ENCODE measurements at places on chromosomes 7 and 10.

DNA sequence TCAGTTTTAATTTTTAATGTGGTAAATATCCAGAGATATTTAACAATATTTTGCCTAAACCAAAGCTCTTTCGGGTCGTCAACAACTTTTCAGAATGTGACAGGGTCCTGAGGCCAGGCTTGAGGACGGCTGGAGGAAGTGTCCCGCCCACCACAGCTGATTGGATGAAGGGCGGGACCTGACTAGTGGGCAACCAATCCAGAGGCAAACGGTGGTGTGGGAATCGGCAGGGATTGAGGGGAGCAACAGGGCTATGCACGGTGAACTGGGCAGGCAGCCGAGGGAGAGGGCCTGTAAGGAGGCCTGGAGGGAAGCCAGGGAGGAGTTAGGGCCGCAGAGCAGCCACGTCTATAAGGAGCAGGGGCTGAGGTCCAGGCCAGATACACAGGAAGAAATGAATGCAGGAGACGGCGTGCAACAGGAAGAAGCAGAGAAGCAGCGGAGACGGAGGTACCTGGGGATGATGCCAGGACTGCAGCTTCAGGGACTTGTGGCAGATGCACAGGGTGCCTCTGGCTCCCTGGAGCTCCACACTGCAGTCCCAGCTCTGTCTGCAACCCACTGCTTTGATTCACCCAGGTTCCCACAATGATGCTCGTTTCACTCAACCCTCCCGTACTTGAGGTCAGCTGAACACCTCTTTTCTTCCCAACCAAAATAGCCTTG lies 46.1 kb upstream of the ZMIZ1 start:
- DNase-seq, result peak; percentile 50

- DNase-seq, result no peak
Measured at GRCh38 chr7:73678862-73679261, 4.4 kb downstream of the DNAJC30 start.

DNA sequence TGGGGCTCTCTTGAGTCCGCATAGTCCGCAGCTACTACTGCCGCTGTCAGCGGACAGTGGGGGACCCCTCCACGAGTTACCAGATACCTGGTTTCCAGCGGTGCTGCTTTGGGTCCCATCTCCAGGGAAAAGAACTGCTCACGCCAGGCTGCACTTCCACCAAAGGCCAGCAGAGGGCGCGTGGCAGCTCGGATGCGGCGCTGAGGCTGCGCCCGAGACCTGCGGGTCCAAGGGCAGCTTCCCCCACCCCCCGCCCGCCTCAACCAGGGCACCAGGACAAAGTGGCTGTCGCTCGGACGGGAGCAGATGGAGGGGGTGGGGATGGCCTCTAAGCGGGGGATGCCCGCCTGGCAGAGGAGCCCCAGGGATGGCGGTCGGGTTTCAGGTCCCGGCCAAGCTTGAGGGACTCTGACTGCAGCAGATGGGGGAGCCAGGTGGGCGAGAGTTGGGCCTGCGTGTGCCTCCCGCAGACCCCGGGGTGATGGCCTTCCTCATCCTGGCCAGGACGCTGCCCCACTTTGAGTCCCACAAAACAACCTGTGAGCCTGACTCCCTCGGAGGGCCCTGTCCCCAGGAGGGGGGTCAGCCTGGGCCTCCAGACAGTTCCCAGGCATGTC lies 23.8 kb upstream of the ZNF735 start:
- no peak for DNase-seq

- DNase-seq, result no peak
Measured at GRCh38 chr7:74655324-74655723, 2.2 kb upstream of the GTF2I start.

DNA sequence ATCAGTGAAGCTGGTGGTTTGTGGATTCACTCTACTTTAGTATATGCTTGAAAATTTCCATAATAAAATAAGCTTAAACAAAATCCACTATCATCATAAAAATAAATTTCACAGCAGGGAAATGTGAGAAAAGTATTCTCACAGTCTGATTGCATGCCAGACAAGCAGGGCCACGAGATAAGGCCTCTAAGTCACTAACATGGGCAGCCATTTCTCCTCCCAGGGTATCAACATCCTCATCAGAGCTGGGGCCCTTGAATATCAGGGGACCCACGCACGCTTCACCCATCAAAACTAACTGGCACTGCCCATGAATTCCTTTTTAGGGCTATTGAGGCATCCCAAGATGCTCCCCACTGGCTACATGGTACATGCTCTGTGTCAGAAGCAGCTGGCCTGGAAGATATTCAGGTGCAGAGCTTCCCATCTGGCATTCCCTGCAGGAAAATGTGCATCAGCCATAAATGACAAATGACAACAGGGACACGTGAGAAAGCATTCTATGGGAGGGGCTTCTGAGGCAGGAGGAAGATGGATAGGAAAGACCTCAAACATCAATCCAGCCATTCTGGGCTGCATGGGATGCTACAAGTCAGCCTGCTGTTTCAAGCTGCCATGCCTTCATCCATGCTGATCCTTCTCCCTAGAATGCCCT lies 17.4 kb downstream of the CCDC6 start:
- DNase-seq, result no peak

DNA sequence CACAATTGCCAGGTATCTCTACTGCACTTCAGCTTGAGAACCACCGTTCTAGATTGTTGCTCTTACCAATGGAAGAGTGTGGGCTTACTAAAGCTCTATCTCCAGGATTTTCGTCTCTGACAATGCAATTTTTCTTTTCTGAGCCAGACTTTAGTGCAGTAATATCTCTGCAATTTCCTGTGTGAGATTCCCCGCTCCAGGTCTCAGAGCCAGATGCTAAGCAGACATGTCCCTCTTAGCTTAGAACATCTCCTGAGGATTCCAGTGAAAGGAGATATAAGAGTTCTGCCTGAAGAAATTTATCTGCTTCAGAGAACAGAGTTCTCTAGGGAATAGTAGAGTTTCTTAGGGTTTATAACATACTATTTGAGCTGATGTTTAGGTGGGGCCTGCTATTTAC lies 82.0 kb downstream of the SND1 start:
- DNase-seq, result no peak

- DNase-seq, result no peak
Measured at GRCh38 chr10:68163735-68164134, 54.4 kb downstream of the MYPN start.

GRCh38 chr7:143362131-143363015 lies at the start of gene FAM131B:
FAM131B (minus strand) TSS chr7:143362713; CDS start chr7:143362603, 110 bp downstream.
- peak; percentile 83 for DNase-seq

GRCh38 chr10:78457804-78458482 lies 424.3 kb downstream of the RPS24 start:
- DNase-seq, result no peak

- DNase-seq, result no peak
Measured at GRCh38 chr10:101110856-101111523, 20.1 kb upstream of the TLX1 start.

GRCh38 chr10:102280397-102281101 lies 35.2 kb downstream of the GBF1 start:
- DNase-seq, result no peak

- no peak for DNase-seq
Measured at GRCh38 chr7:141693082-141693481, 8.9 kb downstream of the DENND11 start.

GRCh38 chr10:61899997-61900828 lies 1.3 kb upstream of the ARID5B start:
- DNase-seq, result peak; percentile 57

- DNase-seq, result no peak
Measured at GRCh38 chr7:43076189-43076605, 36.2 kb upstream of the HECW1 start.

- no peak for DNase-seq
Measured at GRCh38 chr10:61974601-61975390, 73.3 kb downstream of the ARID5B start.

GRCh38 chr10:78450807-78451485 lies 417.3 kb downstream of the RPS24 start:
- DNase-seq, result no peak

- peak; percentile 81 for DNase-seq
Measured at GRCh38 chr7:152464312-152465118, 28.7 kb upstream of the KMT2C start.

GRCh38 chr7:41899823-41900433 lies 197.0 kb upstream of the INHBA start:
- DNase-seq, result no peak

DNA sequence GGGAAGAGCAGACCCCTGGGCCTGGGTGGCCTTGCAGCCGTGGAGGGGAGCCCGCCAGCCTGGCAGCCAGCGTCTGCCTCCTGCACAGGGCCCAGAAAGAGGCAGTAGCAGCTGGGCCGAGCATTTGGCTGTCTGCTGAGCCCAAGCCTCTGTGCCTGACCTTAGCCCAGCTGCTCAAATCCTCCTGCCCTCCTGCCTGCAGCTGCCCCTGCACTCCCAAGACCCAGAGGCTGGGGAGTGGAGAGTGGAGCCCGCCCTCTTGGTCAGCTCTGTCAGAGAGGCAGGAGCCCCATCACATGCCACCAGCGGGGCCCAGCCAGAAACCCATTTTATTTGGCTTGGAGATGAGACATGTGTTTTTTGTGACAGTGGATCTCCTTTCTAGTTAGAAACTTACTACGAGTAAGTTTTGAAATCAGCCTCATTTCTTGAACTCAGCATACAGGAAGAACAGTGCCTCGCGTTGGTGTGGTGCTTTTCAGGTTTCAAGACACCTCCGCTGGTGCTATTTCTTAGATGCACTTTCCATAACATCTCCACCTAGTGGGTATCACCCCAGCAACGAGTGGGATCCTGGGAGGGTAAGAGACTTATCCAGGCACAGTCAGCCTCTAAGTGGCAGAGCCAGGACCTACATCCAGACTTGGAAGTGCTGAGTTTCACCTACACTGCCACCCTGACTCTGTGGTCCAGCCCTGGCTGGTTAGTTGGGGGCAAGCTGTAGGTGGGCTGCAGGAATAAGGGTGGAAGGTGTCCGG lies 477.1 kb downstream of the RPS24 start:
- DNase-seq, result peak; percentile 41

GRCh38 chr7:78924581-78924980 lies 528.9 kb downstream of the MAGI2 start:
- DNase-seq, result peak; percentile 57

GRCh38 chr7:37083311-37084096 lies 359.2 kb upstream of the AOAH start:
- no peak for DNase-seq

DNA sequence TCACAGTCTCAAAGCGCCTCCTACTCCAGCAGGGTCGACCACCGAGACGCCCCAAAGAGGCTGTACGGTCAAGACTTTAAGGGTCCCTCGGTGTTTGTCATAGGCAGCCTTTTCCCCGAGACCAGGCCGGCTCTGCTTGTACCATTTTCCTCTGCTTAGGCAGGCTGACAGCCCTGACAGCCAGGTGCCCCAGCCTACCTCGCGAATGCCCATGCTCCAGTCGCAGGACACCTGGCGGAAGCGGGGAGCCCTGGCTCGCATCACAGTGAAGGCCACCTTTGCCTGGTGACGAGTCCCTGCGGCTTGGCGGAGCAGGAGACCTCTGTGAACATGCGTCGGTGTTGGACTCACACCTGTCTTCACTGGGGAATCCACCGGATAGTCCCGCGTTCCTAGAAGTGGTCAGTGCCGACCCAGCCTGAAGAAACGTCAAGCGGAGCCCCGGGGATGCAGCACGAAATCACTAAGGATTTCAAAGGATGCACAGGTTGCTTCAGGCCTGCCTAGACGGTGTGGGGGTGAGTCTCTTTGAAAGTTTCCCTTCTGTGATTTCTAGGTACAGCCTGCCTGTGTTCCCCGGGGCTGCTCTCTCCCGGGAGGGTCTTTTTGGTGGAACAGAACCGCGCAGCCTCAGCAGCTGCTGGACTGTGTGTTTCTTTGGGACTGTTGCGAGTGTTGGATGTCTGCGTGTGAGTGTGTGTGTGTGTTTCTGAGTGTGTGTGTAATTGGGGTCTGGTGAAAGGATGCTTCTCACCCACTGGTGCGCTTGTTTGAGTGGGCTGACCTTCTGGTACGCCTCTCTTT lies 30.5 kb upstream of the ZNF273 start:
- no peak for DNase-seq

- no peak for DNase-seq
Measured at GRCh38 chr10:14530465-14530864, 199.7 kb upstream of the FRMD4A start.

DNA sequence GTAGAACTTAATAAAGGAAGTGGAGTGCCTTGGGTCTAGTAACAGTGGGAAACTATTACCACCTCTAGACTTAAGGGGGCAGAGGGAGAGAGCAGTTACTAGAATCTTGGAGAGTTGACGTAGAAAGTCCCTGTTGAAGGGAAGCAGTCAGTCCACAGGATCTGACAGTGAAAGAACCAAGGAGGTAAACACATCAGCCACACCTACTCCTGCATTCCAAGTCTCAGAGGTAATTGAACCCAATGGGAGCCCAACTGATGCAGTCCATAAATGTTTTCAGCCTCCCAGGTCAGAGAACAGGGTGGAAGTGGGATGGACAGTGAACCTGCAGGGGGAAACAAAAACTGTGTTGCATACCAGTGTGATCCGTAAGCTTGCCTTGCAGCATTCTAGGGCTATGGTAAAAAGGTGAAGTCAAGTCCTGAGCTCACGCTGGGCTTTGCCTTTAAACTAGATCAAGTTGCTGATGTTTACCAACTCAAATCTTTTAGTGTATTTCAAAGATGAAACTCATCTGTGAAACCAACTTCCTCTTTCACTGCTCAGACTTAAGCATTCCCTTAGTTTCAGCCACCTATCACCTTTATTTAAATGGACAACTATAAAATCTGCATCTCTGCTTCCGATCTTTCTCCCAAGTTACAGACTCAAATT lies 57.2 kb downstream of the SLC16A12 start:
- DNase-seq, result peak; percentile 11

DNA sequence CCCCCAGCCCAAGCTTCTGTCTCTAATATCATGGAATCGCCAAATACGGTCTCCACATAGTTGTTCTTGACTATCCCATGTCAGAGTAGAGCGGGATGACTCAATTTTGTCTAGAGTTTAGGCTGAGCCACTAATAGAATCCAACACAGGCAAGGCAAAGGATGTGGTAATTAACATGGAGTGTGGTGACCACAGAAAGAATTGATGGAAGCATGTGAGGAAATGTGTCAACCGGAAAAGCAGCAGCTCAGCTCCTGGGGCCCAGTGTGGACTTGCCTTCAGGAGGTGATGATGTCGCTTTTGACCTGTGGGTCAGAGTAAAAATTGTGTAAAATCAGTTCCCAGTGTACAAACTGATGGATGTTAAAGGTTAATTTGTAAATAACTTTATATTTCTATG lies 139.3 kb upstream of the KLF6 start:
- no peak for DNase-seq

DNA sequence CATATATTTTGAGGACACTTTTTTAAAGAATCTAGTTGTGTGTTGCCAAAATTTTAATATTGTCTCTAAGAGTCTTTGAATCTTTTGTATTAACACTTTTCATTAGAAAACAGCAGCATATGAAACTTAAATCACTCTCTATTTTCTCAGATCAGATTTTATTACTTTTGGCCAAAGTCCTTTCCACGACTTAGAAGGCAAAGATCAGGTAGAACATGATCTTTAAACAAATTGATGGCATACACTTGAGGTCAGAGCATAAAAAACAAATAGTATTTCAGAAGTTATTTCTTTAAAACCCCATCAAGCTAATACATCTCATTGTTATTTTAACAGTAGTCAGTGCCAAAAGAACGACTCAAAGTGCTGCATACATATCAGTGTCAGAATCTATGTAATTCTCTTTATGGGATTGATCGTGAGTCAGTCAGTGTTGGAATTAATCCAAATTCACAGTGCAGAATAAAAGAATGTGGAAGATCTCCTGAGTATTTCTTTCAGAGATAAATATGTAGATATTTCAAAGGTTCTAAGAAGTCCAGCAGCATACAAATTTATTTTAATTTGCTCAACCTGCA lies 9.6 kb upstream of the AGMO start:
- DNase-seq, result no peak
